Spinal cord (tissue), 10 donors: ENCODE measurements at places on chromosomes 6 and 20.

DNA sequence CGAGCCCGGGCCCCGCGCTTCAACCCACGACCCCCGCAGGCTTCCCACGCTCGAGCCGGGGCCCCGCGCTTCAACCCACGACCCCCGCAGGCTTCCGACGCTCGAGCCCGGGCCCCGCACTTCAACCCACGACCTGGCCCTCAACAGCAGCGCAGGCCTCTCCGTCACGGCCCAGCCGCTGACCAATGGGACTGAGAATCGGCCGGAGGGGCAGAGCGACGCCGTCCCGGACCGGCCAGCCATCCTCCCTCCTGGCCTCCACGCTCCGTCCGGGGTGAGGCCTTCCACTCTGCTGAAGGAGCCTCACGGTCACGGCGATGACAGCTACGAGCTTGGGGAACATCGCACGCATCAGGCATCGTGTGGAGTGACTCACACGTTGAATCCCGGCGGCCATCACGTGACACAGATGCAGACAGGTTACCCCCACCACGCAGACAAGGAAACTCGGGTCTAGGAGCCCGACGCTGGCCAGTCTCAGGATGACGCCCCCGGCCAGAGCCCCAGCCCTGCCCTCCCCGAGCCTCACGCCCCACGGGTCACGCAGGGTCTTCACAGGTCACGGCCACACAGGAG, 6.1 kb downstream of the KCNQ2 start:
- no peak for DNase-seq

GRCh38 chr6:45898941-45899682, 116.5 kb downstream of the CLIC5 start:
- no peak for DNase-seq

DNA sequence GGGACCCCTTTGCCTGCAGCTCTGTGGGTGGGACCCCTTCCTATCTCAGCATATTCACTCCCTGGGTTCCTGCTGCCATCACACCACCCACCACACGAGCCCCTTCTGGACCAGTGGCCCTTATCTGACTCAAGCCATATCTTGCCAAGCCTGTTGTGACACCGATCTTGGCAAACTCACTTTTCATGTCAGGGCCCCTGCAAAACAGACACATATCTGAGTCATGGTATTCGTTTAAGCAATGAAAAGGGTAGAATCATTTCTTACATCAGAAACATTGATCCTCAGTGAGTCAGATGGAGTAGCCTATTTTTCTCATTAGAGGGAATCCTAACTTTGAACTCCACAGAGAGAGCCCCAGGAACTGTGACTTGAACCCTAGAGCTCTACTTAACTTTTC, 10.6 kb downstream of the RAET1E start:
- no peak for DNase-seq

DNA sequence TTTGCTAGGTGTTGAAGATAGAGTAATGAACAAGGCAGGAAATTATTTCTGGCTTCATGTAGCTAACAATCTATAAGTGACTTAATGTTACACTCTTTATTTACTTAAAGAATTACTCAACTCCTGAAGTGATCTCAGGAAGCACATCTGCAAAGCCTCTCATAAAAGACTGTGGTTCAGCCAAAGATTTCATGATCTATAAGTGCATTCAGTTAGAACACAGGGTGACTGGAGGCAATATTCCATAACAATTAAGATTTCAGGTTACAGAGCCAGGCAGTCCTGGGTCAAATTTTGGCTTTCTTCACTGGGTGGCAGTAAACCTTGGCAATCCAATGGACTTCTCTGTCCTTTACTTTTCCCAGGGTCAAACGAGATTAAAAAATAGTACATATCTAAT, 204.0 kb downstream of the TPBG start:
- DNase-seq, result no peak

GRCh38 chr20:41344477-41344876, 3.9 kb downstream of the LPIN3 start:
- DNase-seq, result no peak

DNA sequence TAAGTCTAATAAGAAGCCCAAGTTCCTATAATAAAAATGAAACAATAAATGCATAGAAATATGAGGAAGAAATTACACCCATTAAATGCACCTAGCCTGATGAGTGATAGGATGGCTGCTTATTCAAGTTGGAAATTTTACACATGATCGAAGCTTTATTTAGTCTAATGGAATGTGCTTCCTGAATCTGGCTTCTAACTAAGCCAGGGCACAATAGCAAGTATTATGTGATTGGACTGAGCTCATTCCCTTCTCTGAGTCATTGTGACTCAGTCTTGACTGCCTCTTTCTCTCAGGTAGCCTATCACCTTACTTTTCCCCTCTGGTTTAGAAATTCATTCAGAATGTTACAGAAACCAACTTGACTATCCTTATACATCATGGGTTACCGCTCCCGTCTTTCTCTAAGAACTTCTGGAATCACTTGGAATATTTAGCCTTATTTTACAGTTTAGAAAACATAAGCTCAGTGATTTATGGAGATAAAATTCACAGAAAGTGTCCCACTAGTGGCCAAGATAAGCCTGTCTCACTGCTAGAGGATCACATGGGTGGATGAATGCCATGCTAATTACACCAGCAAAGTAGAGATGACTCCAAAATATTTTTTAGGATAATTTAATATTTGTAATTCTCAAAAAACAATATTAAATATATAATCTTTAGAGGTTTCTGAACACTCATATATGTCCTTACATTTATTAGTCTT, 505.3 kb upstream of the JAG1 start:
- DNase-seq, result no peak
